CD4-positive, alpha-beta T cell treated with Interleukin-2 at 100 ng/mL for 4 hours (primary cell): ENCODE measurements at places on chromosomes 2 and 18.

GRCh38 chr2:172439911-172440310 lies 12.5 kb downstream of the ITGA6 start:
- DNase-seq: no peak

DNA sequence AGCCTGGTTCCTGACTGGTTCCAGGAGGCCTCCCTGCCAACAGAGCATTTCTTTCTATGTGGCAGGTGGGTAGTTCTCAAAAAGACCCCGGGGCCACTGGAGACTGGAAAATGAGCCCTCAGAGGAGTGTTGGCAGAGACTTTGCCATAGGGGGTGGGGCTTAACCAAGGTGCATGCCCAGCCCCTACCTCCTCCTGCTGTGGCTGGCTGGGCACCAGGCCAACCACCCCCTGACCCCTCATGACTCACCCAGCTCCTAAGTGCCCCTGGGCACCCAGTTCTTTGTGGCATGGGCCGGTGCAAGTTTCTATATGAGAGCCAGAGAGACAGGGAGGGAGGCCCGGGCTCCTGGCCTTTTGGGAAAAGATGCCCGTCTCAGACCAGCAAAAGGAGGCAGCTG lies 98.2 kb upstream of the SMAD2 start:
- DNase-seq: no peak

- DNase-seq: no peak
Observed at GRCh38 chr2:229825476-229825875, 96.3 kb downstream of the TRIP12 start.

DNA sequence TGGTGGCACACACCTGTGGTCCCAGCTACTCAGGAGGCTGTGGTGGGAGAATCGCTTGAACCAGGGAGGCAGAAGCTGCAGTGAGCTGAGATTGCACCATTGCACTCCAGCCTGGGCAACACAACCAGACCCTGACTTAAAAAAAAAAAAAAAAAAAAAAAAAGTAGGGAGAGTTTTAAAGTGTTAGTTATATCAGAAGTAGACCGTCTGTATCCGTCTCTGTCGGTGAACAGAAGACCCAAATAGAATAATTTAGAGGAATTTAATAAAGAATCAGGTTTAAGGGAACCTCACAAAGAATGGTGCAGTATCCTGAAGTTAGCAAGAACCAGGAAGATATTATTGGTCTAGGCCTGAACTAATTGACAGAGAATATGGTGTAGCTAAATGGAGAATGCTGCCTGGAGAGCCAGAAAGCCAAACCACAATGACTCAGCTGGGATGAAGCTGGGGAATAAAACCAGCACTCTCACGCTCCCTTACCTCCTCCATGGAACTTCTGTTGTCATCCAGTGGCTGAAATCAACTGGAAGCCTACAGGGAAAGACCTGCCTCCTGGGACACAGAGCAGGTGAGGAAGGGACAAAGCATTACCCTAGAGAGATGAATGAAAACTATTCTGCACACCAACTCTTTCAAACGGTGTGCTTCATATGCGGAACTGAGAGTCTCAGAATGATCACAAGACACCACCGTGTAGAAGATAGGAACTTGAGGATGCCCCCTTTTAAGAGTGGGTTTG lies 39.1 kb upstream of the PLEKHM3 start:
- no peak for DNase-seq

- no peak for DNase-seq
Observed at GRCh38 chr2:218736531-218736930, 25.9 kb downstream of the TTLL4 start.

DNA sequence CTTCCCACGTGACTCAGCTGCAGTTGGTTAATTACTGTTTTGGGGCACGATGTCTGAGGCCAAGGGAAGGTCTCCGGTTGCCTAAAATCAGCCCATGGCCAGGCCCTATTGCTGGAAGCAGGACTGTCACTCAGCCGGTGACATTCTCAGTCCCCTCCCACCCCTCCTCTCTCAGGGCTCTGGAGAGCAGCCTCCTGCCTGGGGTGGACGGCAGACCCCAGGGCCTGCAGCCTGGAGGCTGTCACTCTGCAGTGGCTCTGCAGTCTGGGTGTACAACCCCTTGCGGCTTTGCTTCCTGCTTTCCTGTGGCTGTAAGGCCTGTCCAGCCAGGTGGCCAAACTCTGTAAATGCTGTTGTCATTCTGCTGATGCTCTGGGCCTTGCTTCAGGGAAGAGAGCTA lies 32.8 kb downstream of the ZBTB7C start:
- no peak for DNase-seq

DNA sequence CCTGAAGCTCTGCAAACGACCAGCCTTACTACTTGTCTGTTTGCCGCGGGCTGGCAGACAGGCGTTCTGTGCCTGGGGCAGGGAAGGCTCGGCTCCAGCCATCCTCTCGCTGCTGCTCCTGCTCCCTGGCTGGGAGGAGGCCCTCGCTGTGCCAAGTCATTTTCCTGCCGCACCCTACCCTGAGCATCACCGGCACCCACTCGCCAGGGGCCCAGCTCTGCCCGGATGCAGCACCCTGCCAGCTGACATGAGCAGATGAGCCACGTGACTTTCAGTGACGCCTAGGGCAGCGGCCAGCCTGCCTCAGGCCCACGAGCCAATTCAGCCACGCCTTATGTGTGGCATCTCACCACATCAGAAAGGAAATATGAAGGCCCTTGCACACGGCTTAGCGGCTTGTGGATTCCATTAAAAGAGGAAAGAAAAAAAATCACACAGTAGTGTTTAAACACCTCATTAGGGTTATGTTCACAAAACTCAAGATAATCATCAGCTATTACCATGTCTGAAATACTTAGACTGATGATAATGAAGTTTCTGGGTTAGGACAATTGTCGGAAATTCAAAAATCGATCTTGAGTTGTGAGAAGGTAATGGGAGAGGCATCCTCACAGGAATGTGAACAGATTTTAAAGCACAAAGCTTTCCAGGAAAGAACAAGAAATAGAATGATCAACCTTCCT lies 250.5 kb downstream of the TWIST2 start:
- no peak for DNase-seq

DNA sequence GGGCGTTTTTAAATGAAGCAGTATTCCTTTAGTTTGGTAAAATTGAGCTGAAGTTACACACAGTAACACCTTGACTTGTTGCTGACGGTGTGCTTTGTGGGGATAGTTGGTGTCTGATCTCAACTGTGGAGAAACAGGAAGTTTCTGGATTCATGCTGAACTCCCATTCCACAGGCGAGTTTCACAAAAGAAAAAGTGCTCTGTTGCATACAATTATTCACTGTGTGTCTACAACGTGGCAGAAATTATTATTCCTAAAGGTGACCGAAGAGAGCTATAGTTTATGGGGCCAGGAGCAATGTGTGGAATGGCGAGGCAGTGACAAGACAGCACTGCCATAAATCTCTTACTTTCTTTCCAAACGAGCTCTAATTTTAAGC lies 463 bp upstream of the CABYR start:
- DNase-seq: no peak

- DNase-seq: no peak
Observed at GRCh38 chr2:1591978-1592907, 152.1 kb downstream of the PXDN start.

DNA sequence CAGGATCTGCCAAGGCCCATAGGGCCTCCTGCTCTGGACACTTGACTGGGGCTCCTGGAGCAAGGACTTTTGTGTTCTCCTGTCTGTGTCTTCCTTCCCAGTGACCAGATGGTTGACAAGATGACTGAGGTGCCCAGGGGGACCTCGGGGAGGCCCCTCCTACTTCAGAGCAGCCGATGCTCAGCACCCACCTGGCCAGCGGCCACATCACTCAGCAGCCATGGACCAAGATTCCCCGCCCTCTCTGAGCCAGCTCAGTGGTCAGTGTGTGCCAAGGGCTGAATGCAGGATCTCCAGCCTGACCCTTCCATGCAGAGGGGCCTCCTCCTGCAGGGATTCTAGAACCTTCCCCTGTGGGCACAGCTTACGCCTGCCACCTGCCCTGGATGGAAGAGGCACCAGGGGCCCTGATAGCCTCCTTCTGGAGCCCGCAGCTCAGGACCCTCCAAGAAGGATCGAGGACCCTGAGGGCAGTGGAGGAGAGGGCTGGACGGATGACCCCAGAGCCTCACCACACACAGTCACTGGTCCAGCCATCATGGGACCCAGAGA lies 87.4 kb upstream of the GPC1 start:
- no peak for DNase-seq

DNA sequence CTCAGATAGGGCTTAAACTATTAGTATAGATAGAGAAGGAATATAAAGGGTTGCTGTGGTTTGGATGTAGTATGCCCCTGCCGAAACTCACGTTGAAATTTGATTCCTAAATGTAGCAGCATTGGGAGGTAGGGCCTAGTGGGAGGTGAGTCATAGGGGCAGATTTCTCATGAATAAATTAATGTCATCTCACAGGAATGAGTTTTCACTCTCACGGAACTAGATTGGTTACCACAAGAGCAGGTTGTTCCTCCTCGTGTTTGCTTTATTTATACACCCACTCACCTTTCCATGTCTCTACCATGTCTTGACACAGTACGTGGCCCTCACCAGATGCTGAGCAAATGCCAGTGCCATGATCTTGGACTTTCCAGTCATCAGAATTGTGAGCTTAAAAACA lies 218.2 kb downstream of the RBM43 start:
- no peak for DNase-seq

GRCh38 chr18:59388817-59389216 lies 29.8 kb upstream of the LMAN1 start:
- DNase-seq: no peak

DNA sequence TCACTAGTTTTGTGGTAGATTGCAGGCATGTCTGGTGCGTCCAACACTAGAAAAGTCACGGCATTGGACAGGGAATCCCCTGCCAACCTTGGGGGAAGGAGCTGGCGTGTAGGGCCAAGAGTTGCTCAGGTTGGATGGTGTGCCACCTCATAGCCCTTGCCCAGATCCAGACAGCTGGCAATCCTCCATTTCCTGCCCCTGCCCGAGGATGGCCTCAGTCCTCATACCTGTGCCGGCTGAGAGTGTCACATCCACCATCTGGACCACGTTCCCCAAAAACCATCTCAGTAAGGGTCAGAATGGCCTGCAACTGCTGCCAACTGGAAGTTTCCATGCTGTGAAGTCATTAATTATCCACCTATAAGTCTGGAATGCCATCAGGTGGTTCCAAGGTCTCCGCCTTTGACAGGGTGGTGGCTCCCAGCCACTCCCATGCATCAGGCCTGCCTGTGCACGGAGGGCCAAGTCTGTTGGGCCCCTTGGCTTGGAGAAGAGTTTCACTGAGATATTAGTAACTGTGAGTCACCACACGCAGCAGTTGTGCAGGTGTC lies 55.0 kb downstream of the IMPA2 start:
- no peak for DNase-seq

- DNase-seq: no peak
Observed at GRCh38 chr2:236125541-236125940, 42.6 kb downstream of the GBX2 start.

DNA sequence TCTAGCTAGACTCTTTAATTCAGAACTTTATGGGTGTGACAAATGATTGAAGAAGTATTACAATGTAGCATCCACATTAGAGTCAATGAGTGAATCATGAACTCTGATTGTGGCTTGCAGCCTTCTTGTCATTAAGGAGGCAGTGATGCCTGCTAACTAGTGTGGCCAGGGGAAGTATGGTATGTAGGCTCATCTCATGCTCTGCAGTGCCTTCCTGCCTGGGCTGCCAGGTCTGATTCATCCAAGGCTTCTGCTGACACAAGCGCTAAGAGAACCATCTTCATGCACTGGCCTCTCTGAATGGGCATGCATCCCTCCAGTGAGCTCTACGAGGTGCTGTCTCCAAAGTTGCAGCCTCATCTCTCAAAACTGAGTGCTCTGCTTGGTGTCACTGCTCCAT lies 144.3 kb downstream of the MTCL1 start:
- no peak for DNase-seq

- DNase-seq: no peak
Observed at GRCh38 chr2:221671515-221671914, 99.4 kb upstream of the EPHA4 start.

DNA sequence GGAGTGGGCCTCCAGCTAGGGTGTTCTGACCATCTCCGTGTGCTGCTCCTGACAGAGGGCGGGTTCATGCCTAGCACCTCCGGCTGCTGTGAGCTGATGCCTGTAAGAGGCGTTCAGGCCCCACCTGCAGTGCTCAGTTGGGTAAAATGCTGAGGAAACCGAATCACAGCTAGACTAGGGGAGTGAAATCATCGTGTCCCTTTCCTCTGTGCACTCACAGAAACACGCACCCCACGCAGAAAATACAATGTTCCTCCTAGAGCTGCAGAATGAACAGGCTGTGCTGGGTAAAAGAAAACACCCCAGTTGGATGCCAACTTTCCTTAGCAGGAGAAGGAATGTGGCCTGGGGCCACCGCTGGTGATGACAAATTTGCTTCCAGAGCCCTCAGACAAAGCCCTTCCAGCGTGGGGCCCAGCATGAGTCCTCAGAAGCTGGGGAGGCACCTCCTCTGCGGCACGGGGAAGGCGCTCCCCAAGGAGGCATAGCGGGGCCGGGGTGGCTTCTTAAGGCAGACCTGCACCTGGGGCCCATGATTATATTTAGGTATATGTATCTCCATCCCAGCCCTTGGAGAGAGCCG lies 16.3 kb upstream of the ARHGEF4 start:
- no peak for DNase-seq

DNA sequence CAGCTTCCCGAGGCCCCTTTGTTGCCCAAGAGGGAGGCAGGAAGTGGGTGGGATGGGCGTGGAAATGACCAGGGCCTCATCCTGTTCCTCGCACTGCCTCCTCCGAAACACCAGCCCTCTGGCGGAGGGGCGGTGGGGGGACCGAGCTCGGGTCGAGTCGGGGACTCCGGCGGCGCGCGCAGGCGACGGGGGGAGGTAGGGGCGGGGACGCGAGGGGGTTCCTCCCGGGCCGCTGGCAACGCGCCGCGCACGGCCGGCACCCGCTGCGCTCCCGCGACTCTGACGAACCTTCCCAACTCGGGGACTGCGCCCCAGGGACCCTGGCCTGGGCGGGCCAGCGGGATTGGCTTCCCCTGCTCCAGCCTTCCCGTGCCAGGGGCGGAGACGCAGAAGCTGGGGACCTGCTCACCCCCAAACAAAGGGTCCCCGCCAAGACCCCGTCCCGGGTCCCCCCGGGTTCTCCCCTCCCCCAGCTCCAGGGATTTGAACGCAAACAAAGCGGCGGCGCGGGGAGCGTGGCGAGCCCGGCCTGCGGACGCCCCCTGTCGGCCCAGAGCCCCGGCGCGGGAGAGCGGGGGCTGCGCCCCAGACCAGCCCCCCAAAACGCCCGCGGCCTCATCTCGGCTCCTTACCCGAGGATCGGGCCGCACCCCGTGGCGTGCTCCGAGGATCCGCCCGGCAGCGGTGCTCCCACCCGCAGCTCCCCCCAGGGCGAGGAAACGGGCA lies 1.2 kb downstream of the SEMA4C start:
- peak; percentile 47 for DNase-seq

GRCh38 chr2:102144128-102144527 lies 1.6 kb downstream of the IL1R1 start:
- no peak for DNase-seq

GRCh38 chr2:225735844-225736243 lies 336.3 kb downstream of the NYAP2 start:
- no peak for DNase-seq

DNA sequence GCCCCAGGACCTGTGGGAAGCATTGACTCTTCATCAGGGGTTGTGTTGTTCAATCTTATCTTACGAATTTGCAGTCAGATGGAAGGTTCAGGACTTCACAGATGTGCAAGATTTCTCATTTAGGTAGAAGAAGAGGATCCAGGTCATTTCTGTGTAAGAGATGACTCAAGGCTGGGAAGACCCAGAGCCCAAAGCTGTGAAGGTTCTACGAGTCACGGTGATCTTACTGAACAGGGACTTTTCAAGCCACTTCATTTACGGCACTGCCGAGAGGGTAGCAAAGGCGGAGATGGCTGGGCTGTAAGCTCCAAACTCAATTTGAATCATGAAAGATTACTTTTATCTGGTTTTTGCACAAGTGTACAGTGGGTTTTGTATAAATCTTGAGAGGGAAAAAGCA lies 228.0 kb upstream of the MEX3C start:
- no peak for DNase-seq

GRCh38 chr2:54456612-54457322 lies 640 bp downstream of the SPTBN1 start:
- DNase-seq: no peak
